ENCODE measurements at places on chromosomes 7 and 10.
A peak's percentile ranks its signal among the peaks of the same experiment; 100 is the strongest.

DNA sequence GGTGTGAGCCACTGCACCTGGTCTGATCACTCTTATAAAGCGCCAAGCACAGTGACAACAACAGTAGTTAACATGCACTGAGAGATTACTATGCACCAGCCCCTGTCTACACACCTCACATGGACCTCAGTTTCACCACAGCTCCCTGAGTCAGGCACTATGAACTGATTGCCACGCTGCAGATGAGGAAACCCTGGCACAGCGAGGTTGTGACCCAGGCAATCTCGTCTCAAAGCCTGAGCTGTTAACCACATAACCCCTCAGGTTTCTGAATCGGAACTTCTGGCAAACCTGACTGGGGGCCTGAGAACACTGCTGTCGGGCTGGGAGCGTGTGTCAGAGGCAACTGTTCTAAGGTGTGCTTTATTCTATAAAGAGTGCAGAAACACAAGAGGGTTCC is 150.8 kb downstream of the RNF216 start:
- H3K36me3 ChIP-seq, result peaks cover 2% of the 10 kb centered on the region
- H3K4me1 ChIP-seq, result no peaks in the 10 kb centered on the region
- H3K4me3 ChIP-seq, result no peak overlapping the region
- DNase-seq, result no peak

DNA sequence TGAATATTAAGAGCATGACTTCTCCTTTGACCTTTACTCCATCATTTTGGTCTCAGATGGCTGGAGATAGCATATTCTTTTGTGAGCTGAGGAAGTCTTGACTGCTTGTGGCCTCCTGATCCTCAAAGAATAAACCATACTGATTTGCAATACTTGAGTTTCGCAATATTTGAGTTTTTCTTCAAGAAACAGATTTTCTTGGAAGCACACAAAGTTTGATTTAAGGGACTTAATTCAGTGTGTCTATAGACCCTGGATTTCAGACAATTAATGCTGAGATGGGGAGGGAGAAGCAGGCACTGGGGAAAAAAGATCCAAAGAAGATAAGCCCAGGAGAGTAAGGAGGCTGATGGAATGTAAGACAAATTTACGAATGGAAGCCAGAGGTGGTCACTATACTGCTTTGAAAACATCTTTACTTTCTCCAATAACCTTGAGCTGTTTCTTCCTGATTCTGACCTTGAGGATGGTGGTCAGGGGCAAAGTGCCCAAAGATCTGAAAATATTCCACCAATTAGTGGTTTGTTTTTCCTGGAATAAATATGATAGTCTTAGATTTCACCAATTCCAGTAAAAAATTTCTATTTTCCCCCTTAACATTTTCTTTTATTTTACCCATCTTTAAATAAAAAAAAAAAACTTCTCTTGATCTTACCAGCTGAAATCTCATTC is 7.5 kb downstream of the EPDR1 start:
- no peak overlapping the region for H3K4me3 ChIP-seq
- DNase-seq, result no peak
- no peaks in the 10 kb centered on the region for H3K4me1 ChIP-seq
- H3K36me3 ChIP-seq, result no peaks in the 10 kb centered on the region
- no peaks in the 10 kb centered on the region for H3K27me3 ChIP-seq

GRCh38 chr7:123711832-123712293 is 36.9 kb downstream of the WASL start:
- DNase-seq, result no peak
- H3K36me3 ChIP-seq, result no peaks in the 10 kb centered on the region
- H3K27me3 ChIP-seq, result no peaks in the 10 kb centered on the region
- no peak overlapping the region for H3K4me3 ChIP-seq
- H3K4me1 ChIP-seq, result peaks cover 9% of the 10 kb centered on the region

DNA sequence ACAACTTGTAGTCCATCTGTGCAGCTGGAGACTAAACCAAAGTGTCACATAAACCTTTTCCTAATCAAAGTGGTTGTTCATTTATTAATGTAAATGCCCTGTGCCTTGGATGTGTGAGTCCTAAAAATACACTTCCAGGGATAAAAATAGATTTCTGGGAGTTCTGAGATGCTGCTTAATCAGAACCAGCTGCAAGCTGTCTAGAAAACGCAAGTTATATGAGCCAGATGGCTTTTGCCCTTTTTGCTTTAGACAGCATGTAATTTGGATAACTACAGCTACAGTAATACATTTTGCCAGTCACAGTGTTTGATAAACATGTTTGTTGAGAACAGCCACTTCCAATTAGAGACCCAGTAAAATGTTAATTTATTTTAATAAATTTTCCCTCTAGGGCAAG is 185.1 kb upstream of the PRPS1L1 start:
- no peak overlapping the region for H3K27ac ChIP-seq
- DNase-seq, result no peak
- no peaks in the 10 kb centered on the region for H3K27me3 ChIP-seq
- no peaks in the 10 kb centered on the region for H3K36me3 ChIP-seq

DNA sequence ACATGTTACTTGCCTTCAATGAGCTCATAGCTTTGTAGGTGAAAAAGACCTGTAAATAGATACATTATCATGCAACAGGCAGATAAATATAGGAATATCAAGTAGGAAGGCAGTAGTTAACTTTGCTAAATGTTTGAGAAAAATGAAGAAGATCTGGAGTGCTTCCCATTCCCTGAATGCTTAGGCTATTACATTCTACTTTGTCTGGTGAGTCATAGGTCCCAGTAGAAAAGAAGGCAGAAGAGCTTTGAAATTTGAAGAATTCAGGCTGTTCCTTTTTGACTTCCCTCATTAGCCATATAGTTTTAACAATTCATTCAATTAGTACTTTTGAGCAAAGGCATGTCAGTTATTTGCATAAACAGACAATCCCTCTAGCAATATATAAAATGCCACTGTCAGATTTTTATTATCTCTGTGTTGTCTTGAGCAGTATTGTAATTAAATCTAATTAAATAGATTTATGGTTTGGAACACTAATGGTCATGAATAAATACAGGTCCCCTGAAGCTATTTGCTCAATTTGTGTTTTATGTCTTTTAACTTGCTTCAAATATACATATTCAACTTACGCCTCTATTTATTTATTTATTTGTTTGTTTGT is 875.0 kb downstream of the REEP3 start:
- no peaks in the 10 kb centered on the region for H3K36me3 ChIP-seq
- no peaks in the 10 kb centered on the region for H3K27me3 ChIP-seq
- no peak overlapping the region for H3K4me3 ChIP-seq
- H3K4me1 ChIP-seq, result no peaks in the 10 kb centered on the region
- DNase-seq, result no peak
- no peak overlapping the region for H3K27ac ChIP-seq

GRCh38 chr7:29190349-29191045 is 4.1 kb upstream of the CHN2 start:
- no peak for DNase-seq
- no peaks in the 10 kb centered on the region for H3K4me1 ChIP-seq
- no peaks in the 10 kb centered on the region for H3K36me3 ChIP-seq
- no peak overlapping the region for H3K4me3 ChIP-seq

- no peaks in the 10 kb centered on the region for H3K27me3 ChIP-seq
- H3K36me3 ChIP-seq, result no peaks in the 10 kb centered on the region
- peaks cover 2% of the 10 kb centered on the region for H3K4me1 ChIP-seq
- peak; percentile 64 for DNase-seq
- no peak overlapping the region for H3K4me3 ChIP-seq
These were observed 47.7 kb upstream of the TRIL start for GRCh38 chr7:29005829-29006228.

DNA sequence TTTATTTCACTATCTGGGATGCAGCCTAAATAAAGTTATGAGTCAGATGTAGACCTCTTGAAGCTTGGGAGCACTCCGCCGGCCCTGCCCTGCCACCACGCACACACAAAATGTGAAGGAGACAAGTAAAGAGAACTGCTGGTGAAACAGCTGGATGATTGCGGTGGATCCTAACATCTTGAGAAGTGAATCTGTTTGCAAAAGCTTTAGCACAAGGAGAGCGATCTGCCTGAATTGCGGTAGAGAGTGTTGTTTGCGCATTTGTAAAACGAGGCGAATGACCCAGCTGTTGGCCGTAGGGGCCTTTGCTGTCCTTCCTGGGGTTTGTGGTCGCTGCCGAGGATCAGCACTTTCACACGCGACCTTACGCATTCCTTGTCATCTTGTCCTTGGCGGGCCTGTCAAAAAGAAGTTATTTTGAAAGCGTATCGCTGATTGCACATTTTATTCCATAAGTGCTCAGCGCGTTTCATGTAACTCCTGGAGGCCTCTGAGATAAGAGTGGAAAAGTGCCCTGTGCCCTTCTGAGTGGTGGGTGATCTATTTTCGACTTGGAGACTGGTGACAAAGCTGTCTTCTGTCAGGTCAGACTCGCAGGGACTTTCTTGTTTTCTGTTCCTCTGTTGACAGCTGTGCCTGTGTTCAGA is 40.8 kb downstream of the RBM20 start:
- peaks cover 5% of the 10 kb centered on the region for H3K27me3 ChIP-seq
- no peaks in the 10 kb centered on the region for H3K4me1 ChIP-seq
- H3K27ac ChIP-seq, result no peak overlapping the region
- H3K36me3 ChIP-seq, result no peaks in the 10 kb centered on the region

DNA sequence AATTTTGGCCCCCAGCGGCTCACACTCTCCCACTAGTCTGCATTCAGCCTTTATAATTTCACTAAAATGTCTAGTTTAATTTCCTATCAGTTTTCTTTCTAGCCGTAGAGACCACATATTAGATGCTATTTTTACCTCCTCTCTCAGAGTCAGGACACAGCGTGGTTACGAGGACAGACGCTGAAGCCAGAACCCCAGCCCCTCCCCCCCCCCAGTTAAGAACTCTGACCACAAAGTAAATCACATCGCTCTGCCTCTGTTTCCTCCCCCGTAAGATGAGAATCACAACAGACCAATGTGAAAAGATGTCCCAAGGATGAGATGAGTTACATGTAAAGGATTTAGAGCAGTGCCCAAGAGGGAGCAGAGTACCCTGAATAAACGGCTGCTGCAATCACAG is 11.1 kb upstream of the TARP start:
- H3K36me3 ChIP-seq, result no peaks in the 10 kb centered on the region
- H3K4me3 ChIP-seq, result no peak overlapping the region
- H3K4me1 ChIP-seq, result no peaks in the 10 kb centered on the region

DNA sequence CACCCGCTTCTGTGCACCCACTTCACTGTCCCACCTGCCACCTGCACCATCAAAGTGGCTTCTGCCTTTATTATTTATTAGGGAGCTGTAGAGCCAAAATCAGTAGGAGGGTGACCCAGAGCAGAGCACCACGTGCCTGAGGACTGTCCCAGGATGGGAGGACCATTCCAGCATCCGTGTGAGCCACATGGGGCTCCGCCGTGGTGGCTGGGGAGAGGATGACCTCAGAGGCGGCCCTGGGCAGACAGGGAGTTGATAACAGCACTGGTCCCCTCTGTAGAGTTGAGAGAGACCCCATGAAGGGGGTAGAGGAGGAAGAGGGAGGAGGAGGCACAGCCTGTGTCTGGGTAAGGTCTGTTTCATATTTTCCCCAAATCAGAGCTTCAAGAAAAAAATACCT is 8.7 kb upstream of the DPYSL4 start:
- H3K4me1 ChIP-seq, result no peaks in the 10 kb centered on the region
- H3K27ac ChIP-seq, result no peak overlapping the region
- DNase-seq, result no peak
- H3K4me3 ChIP-seq, result no peak overlapping the region
- no peaks in the 10 kb centered on the region for H3K36me3 ChIP-seq

DNA sequence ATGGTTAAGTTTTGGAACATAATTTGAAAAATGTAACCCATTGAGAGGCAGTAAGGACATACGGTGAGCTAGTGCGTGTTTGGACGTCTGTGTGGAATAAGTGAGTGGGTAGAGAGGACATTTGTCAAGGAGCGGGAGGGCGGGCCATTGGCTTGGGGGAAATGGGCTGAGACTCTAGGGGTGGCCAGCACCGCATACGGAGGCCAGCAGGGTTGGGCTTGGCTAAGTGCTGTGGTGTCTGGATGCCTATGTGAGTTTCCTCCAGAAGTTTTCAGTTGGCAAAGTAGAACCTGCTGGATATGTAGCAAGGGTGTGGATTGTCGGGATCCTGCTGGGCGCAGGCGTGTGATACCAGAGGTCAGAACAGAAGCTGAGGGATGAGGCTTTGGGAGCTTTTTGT is 103.0 kb downstream of the TCF7L2 start:
- no peak overlapping the region for H3K4me3 ChIP-seq
- H3K36me3 ChIP-seq, result peaks cover 4% of the 10 kb centered on the region
- peaks cover 16% of the 10 kb centered on the region for H3K4me1 ChIP-seq
- peak overlapping the region; percentile 21 for H3K27ac ChIP-seq

- H3K4me1 ChIP-seq, result peaks cover 20% of the 10 kb centered on the region
- DNase-seq, result peak; percentile 84
- no peaks in the 10 kb centered on the region for H3K36me3 ChIP-seq
- no peak within 1 kb of the TSS for H3K4me3 ChIP-seq
- no peak within 1 kb of the TSS for H3K27ac ChIP-seq
These were observed at the start of gene TMEM72 for GRCh38 chr10:44911081-44911540. TSS of gene TMEM72 (plus strand) at chr10:44911337. CDS start at chr10:44911513, 176 bp downstream.

- no peaks in the 10 kb centered on the region for H3K4me1 ChIP-seq
- H3K4me3 ChIP-seq, result no peak overlapping the region
- H3K27me3 ChIP-seq, result no peaks in the 10 kb centered on the region
- no peak overlapping the region for H3K27ac ChIP-seq
- DNase-seq, result no peak
These were observed 103.1 kb upstream of the NANOS1 start for GRCh38 chr10:118926441-118926840.

DNA sequence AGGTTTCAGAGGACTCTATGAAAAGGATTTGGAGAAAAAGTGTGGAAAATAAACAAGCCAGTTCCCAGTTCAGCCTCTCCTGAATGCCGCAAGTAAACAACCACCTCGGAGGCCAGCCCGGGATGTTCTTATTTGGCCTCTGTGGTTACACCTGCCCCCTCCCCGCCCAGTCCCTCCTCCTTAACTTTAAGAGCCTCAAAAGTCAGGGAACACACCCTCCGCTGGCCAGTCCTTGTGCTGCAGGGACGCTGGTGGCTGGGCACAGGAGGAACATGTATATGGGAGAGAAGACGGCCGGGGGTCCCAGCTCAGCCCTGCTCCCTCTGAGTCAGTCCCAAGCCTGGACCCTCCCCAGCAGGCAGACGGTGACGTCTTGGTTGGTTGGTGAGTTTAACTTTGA is 6.1 kb downstream of the CHST3 start:
- peaks cover 12% of the 10 kb centered on the region for H3K36me3 ChIP-seq
- peaks cover 4% of the 10 kb centered on the region for H3K27me3 ChIP-seq
- no peak for DNase-seq
- no peaks in the 10 kb centered on the region for H3K4me1 ChIP-seq
- H3K4me3 ChIP-seq, result no peak overlapping the region

GRCh38 chr7:23164846-23165245 is 17.0 kb upstream of the NUP42 start:
- no peak overlapping the region for H3K27ac ChIP-seq
- H3K4me3 ChIP-seq, result no peak overlapping the region
- no peaks in the 10 kb centered on the region for H3K27me3 ChIP-seq
- no peak for DNase-seq
- no peaks in the 10 kb centered on the region for H3K36me3 ChIP-seq
- no peaks in the 10 kb centered on the region for H3K4me1 ChIP-seq

- H3K27ac ChIP-seq, result no peak overlapping the region
- no peak overlapping the region for H3K4me3 ChIP-seq
- no peaks in the 10 kb centered on the region for H3K36me3 ChIP-seq
- DNase-seq, result peak; percentile 25
- no peaks in the 10 kb centered on the region for H3K4me1 ChIP-seq
- H3K27me3 ChIP-seq, result no peaks in the 10 kb centered on the region
These were observed 559.2 kb downstream of the PTPRN2 start for GRCh38 chr7:158028290-158028941.
